ENCODE measurements at places on chromosomes 12 and 14.

GRCh38 chr12:104863296-104863948 is 94.7 kb downstream of the SLC41A2 start:
- no peak for DNase-seq

- no peak for DNase-seq
Measured at GRCh38 chr12:109868182-109869051, 11.9 kb downstream of the GLTP start.

GRCh38 chr12:120412421-120412820 is 25.5 kb upstream of the COX6A1 start:
- DNase-seq: no peak

DNA sequence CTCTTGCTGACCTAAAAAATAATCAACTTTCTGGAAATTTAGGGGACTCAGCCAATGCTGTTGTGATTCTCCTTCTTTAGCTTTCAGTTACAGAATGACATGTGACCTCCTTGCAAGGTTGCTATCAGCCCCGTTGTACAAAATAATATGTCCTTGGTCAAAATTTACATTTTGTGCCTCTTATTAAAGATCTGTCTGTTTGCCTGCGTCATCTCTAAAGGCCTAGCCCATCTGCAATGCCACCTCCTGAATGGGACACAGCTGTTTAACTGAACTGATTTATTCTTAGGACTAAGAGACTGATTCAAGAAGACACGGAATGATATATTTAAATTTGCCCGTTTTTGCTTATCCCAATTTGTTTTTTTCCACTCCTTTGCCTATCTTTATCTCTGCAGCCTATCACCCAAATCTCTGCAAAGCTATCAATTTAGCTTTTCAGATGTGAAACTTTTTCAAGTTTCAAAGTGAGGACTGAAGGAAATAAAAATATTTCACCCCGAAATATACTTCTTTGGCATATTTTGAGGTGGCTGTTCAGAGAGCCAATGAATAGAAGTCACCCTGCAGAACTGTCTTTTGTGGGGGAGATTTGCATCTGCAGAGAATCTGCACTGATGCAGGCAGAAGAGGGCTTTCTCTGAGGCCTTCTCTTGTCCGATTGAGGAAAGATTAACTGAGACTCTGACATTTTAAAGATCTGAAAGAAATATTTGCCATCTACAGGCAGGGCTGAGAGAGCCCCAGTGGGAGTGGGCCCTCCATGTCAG is 126.0 kb downstream of the VEZT start:
- DNase-seq: no peak

GRCh38 chr14:66074537-66074936 is 411.6 kb upstream of the CCDC196 start:
- no peak for DNase-seq

- DNase-seq: no peak
Measured at GRCh38 chr14:75379246-75379929, 48.4 kb upstream of the JDP2 start.

GRCh38 chr12:112314981-112315380 is 67.2 kb downstream of the HECTD4 start:
- DNase-seq: no peak

DNA sequence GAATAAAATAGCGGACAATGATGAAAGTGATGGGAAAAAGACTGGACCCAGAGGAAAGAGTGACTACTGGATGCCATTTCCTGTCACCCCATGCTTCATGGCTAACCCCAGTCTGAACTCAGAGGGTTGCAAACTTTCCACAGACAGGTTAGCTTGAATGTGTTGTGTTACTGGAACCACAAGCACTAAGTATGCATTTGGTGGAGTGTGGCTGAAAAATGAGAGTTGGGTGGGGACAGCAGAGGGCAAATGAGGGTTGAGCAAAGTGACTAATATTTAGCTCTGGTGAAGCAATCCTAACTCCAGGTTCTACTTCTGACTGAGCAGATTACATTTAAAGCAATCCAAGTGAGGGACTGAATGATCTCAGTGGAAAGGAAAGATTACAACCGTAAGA is 1.6 kb downstream of the SLC16A7 start:
- DNase-seq: peak; percentile 95

DNA sequence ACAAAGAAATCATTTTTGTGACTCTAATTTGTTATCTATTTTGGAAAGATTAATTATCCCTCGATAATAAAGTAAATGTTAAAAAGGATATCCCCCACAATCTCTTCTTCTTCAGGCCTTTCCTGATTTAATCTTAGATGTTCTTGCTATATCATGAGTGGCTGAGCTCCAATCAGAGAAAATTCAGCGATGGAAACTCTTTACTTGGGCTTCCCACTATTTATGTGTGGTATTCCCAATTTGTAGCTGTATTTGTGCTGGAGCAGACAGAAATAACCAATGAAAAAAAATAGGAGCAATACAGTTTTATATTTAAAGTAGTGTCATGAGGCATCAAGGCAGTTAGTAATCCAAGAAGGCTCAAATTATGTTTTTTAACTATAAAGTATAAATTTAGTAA is 539.1 kb downstream of the PRKD1 start:
- DNase-seq: no peak

DNA sequence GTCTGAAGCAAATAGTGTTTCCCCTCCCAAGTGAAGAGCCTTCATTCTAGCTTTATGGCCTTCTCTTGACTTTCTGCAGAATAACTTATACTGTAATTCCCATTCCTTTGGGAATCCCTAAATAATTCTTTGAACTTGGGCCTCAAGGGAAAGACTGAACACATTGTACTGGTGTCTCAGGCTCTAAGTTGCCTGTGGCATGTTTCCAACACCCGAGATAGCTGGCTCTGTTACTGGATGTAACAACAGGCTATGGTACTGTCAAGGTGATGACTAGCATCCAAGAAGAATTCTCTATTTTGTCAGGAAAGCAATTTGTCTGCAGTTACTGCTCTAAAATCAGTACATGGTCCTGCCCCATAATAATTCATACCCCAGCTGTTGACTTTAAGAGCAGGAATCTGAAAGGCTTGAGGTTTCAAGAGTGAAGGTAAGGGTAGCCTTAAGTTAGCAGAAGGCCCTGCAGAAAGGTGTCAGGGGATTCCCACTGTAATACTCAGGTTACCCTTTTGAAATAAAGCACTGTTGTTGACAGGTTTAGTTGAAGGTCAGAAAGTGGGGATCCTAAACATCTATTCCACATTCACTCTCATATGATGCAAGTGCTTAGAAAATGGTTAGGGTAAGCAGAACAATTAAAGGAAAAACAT is 5.2 kb downstream of the GPX2 start:
- DNase-seq: no peak

DNA sequence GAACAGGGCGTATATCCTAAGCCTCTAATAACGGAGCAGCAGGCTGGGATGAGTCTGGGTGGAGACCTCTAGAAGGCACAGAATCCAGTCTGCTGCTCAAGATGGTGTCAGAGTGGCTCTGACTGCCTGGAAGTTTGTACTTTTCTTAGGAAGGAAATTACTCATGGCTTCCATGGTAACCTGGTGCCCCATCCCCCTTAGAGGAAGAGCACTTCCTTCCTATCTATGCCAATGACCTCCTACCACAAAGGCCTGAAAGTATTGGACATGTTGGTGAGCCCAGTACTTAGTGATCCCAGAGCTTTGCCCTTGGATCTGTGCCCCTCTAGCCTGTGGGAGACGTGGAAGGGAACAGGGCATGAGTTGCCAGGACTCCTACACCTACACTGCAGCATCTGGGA is 1.5 kb downstream of the BATF start:
- no peak for DNase-seq

- no peak for DNase-seq
Measured at GRCh38 chr12:26805401-26805971, 27.5 kb downstream of the ITPR2 start.

- no peak for DNase-seq
Measured at GRCh38 chr12:76546889-76547288, 12.7 kb downstream of the OSBPL8 start.

DNA sequence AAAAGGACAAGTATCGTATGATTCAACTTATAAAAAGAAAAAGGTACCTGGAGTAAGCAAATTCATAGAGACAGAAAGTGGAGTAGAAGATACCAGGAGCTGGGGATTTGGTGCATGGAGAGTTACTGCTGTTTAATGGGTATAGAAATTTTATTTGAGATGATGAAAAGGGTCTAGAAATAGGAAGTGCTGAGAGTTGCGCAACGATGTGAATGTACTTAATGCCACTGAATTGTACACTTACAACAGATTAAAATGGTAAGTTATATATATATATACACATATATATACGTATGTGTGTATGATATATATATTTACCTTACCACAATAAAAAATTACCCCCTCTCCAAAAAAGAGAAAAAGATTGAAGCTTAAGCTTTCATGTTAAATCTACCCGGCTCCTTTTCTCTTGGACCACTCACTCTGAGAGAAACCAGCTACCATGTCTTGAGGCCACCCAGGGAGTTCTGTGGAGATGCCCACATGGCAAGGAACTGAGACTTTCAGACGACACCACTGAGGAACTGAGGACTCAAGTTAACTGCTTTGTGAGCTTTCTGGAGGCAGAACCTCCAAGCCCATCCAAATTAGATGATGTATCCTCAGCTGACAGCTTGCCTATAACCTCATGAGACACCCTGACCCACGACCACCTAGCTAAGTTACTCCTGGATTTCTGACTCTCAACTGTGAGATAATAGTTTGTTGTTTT is 130.0 kb upstream of the BTG1 start:
- no peak for DNase-seq

- DNase-seq: no peak
Measured at GRCh38 chr12:31278424-31278823, 47.5 kb downstream of the SINHCAF start.

- no peak for DNase-seq
Measured at GRCh38 chr12:8709124-8709830, 11.5 kb downstream of the RIMKLB start.

DNA sequence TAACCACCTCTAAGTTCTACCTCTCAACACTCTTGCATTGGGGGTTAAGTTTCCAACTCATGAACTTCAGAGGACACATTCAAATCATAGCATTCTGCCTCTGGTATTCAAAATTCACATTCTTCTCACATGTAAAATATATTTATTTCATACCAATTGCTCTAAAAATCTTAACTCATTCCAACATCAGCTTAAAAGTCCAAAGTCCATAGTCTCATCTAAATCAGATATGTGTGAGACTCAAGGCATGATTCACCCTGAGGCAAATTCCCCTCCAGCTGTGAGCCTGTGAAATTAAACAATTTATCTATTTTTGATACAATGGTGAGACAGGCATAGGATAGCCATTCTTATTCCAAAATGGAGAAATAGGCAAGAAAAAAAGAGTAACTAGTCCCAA is 214.0 kb downstream of the RGS6 start:
- no peak for DNase-seq

DNA sequence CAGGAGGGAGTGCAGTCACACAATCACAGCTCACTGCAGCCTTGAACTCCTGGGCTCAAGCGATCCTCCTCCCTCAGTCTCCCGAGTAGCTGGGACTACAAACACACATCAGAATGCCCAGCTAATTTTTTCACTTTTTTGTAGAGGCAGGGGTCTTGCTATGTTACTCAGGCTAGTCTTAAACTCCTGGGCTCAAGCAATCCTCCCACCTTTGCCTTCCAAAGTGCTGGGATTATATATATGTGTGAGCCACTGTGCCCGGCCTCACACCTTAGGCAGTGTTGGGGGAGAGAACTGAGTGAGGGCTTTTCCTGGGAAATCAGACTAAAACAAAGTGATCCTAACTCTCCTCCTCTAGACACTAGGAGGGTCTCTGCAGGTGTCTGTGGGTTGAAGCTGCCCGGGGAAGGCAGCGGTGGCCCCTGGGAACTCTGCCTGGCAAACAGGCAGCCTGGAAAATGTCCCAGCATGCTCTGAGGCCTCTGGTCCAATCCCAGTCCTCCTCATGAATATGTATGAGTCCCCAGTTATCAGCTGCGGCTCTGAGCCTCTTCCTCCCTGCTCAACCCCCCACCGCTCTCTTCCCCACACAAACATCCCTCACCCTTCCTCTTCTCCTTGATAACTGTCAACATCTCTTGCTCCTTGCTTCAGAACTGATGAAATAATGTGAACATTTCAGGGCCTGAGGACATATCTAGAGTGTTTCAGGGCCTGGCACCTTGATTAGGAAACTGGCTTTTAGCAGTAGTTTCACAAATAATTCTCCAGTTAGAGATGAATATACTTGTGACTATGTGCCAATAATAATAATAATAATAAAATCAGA is 7.9 kb upstream of the NAA25 start:
- DNase-seq: peak; percentile 43

DNA sequence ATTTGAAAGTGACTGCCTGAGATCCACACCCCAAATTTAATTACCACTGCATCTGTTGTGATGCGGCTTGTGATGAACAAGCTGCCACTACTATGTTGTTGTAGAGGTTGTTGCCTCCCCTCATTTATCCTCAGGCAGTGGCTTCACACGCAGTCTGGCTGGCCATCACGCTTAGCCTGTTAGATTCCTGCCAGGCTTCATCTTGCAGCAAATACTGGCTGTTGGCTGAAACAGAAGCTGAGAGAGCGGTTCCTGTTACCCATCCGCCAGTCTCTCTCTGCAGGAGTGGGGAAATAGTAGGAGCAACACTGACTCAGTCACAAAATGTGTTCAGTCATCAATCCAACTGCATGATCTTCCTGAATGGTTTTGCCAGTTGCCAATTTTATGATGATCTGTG is 934.4 kb downstream of the FLRT2 start:
- no peak for DNase-seq

GRCh38 chr12:131038961-131039950 is 85.5 kb downstream of the ADGRD1 start:
- no peak for DNase-seq

DNA sequence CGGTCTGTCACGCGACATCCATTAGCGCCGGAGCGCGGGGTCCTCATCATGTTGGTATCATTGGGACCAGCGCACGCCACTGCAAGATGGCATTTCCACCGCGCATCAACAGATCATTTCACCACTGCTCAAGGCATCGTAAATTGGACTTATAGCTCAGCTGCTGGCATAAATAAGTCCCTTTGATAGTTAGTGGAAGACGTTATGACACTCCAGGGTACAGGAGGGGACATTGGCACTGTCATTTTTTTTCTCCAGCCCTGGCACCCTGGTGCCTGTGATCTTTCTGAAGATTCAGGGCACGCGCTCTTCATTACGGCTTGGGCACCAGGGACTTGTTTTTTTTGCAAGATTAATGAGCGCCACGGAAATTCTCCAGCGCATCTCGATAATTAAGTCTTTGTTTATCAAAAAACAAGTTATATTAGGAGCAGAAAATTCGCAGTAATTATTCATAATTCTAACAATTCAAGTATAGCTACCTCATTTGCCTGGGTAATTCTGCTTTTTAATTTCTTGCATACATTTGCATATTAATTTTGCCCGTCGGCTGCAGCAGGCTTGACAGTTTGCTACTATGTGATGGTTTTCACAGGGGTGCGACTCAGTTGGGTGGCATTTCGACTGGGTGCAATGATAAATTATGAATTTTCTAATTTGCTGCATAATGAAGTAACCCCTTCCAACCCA is 167.7 kb downstream of the VRK1 start:
- DNase-seq: no peak

- no peak for DNase-seq
Measured at GRCh38 chr12:54956818-54957641, 27.5 kb downstream of the TESPA1 start.

DNA sequence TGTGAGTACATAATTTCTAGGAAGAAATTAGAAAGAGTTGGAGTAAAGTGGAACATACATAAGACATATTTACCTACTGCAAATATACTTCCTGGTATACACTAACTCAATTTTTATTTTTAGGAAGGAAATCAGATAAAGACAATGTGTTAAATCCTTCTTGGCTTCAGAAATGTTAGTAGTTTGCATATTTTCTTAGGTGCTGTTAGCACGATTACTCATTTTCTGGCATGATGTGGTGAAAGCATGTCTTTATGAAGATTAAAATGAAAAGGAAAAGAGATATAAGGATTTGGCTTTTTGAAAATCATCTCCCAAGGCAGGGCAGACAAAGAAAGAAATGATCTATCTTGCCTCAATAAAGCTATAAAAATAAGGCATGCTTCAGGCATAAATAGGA is 287.6 kb upstream of the E2F7 start:
- DNase-seq: no peak
